ENCODE measurements at places on chromosomes 2 and 18.

GRCh38 chr18:10051877-10052631 is 138.2 kb downstream of the VAPA start:
- DNase-seq: no peak

DNA sequence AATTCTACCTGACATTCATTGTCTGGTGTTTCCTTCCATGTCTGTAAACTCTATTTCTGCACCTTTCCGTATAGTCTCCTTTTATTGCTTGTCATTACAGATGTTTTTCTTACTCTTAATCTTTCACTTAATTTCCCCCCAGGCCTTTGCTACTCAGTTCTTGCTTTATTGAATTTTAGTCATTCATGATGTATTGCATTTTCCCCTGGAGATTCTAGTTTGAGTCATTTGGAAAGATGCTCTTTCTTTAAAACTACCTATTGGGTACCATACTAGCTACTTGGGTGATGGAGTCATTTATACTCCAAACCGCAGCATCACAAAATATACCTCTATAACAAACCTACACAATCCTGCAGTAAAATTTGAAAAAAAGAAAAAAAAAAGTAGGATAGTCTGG is 27.2 kb upstream of the LPIN2 start:
- no peak for DNase-seq

- no peak for DNase-seq
Measured at GRCh38 chr2:14285812-14286211, 346.7 kb upstream of the LRATD1 start.

GRCh38 chr2:144183727-144184126 is 336.2 kb downstream of the ZEB2 start:
- DNase-seq: peak; percentile 93

- DNase-seq: peak; percentile 13
Measured at GRCh38 chr2:147181351-147182029, 663.3 kb upstream of the ACVR2A start.

GRCh38 chr2:12839339-12839738 is 122.6 kb downstream of the TRIB2 start:
- no peak for DNase-seq

GRCh38 chr2:221693365-221693764 is 121.3 kb upstream of the EPHA4 start:
- DNase-seq: no peak

GRCh38 chr2:24972315-24972961 is 683 bp upstream of the DNAJC27 start:
- peak; percentile 51 for DNase-seq

DNA sequence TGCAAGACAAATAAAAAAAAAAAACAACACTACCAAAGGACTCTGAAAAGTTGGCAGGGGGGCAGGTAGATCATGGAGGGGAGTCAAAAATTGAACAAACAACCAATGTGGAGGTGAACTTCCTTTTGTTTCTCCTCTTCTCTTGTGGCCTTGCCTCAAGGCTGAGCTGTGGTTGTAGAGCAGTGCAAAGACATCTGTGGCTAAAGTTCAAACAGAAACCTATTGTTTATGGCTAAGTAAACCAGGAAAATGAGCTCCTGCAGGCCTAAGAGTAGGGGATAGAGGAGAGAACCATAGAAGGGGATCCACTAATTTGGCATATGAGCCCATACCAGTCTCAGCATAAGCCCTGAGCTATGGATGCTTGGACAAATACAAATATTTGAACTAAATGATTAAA is 40.2 kb upstream of the EGR4 start:
- DNase-seq: no peak

DNA sequence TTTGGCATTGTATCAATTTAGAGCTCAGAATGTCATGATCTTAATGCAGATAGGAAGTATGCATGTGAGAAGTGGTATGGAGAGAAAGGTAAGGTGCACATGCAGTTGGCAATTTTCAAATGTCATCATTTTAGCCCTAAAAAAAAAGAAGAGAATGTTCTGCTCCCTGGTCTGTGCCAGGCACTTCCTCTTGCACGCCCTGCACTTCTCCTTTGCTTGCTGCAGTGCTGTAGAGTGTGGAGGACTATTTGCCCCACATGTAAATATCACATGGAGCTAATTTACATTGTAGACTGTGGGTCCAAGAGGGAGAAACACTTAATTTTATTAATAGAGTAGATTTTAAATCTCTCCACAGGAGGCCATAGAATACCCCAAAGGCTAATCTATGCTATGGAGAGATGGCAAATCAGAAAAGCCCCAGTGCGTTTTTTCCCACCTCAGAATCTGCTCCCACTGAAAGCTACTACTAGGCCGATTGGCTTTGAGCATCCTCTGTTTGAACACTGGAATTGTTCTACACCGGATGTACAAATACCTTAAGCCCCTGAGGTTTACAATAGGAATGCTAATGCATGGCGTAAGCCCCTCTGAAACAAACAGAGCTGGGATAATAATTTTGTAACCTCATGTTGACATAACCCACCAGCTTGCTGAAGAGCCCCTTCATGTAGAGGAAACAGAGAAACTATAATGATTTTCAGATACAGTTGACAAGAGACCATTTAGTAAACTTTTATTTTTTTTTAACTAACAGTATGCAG is 137.2 kb upstream of the KLHL14 start:
- DNase-seq: no peak

GRCh38 chr2:219073413-219074129 is 12.8 kb upstream of the IHH start:
- DNase-seq: peak; percentile 49

DNA sequence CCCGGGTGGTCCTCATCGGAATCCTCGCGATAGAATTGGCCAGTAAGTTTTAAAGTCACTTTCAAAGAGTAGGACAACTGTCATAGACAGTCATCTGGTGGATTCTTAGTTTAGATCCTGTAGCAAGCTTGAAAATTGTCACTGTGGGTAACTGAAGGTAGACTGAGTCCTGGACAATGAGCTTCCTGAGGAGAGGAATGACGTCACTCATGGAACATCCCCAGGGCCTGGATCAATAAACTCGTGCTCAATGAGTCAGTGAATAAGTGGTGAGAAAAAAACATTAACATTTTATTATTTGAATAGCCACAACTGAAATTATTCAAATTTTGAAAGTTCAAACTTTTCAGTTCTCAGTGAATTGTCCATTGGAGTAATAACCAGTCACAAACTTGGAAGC is 101.4 kb upstream of the CXCR4 start:
- DNase-seq: no peak

GRCh38 chr2:64750001-64750816 is 96.5 kb upstream of the SERTAD2 start:
- DNase-seq: peak; percentile 31

GRCh38 chr2:20110876-20111275 is 59.4 kb upstream of the LAPTM4A start:
- no peak for DNase-seq

GRCh38 chr18:13271302-13271911 is 52.8 kb downstream of the LDLRAD4 start:
- no peak for DNase-seq

DNA sequence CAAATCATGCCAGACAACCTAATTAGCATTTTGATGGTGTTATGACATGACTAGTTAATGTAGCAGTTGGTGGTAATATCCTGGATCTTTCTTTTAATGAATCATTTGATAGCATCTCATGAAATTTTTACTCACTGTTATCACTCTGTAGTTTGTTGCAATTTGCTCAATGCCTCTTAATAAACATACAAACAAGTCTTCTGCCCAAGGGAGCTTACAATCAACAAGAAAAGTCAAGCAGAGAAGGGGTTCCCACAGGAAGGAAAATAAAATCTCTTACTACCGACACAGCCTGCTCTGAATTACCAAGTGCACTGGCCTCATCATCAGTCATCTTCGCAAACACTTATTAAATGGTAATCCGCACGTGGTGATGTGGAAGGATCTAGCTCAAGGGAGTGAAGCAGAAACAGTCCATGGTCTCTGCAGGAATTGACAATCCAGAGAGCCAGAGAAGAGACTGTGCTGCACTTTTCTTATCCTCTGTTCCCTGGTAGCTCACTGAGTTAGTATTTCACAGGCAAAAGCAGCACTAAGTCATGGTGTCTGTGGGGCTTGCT is 263.5 kb downstream of the EPHA4 start:
- no peak for DNase-seq

GRCh38 chr2:47546994-47547393 is 144.0 kb downstream of the MSH2 start:
- no peak for DNase-seq

DNA sequence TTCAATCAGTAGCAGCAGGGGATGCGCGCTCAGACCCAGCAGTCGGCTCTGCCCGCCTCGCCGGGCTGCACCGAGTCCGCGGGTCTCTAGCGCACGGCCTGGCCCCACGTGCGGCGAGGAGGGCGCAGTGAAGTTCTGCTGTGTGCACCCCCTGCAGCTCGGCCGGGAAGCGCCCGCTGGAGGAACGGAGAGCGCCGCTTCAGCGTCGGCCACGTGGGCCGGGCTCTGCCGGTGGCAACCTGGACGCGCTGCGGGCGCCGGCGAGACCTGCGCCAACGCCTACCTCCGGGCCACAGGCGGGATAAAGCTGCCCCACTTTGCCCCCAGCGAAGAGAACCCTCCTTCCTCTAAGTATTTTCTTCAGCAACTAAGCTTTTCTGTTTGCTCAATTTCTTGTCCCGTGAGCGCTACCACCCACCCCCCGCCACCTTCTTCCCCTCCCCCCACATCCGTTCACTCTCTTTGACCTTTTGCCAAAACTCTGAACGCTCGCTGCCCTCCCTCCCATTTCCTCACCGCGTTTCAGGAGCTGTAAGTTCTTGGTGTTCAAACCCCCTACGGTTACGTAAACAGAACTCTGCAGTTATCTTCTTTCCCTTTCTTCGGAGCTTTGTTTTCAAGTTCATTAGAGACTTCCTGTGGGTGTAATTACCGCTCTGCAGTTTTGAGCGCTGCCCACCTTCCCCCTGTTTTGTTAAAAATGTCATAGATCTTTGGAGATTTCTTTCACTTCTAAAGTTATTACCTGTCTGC is 42.6 kb upstream of the EDAR start:
- DNase-seq: peak; percentile 65

DNA sequence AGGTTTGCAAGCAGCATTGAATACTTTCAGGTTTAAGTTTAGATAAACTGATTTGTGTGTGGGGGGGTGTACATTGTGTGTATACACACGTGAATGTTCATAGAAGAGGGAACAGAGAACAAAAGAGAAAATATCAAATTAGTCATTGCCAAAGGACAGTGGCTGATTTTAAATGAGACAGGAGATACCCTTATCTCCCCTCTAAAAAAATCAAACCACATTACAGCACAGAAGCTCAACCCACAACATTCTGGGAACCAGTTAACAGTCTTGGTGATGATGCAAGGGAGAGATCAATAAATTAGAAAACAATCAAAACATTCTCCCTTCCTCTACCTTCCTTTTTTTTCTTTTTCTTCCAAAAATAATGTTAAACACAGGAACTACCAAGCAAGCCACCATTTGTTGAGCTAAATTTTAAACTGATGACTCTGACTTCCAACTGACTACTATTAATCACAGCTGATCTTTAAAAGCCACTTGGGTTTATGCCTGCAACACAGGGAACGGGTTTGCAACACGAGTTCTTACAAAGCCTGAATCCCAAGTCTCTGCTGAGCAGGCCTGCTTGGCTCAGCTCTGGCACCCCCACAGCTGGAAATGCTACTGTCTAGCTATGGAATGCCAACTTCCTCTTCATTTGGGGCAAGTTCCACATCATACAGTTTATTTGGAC is 119.2 kb upstream of the ACVR1C start:
- peak; percentile 14 for DNase-seq

GRCh38 chr2:45922577-45922988 is 271.1 kb downstream of the PRKCE start:
- DNase-seq: no peak

GRCh38 chr2:215144106-215144875 is 5.9 kb upstream of the ABCA12 start:
- no peak for DNase-seq

- DNase-seq: no peak
Measured at GRCh38 chr2:39091063-39091462, 29.8 kb downstream of the SOS1 start.

GRCh38 chr2:108200569-108200968 is 39.2 kb upstream of the SULT1C3 start:
- DNase-seq: no peak

DNA sequence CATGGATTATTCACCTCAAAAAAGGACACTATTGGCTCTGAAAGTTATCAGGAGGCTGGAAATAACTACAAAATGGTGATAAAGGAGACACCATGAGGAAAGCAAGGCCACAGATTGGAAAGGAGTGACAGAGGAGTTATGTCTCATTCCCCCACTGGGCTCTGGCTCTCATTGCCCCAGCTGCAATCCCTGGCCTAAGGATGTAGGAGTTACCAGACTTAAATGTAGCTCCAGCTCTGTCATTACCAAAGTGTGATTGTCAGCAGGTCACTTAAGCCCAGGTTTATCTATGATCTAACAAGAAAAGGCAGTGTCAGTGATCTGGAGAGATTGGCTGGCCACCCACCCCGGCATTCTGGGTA is 1228.2 kb upstream of the DDX18 start:
- DNase-seq: no peak

DNA sequence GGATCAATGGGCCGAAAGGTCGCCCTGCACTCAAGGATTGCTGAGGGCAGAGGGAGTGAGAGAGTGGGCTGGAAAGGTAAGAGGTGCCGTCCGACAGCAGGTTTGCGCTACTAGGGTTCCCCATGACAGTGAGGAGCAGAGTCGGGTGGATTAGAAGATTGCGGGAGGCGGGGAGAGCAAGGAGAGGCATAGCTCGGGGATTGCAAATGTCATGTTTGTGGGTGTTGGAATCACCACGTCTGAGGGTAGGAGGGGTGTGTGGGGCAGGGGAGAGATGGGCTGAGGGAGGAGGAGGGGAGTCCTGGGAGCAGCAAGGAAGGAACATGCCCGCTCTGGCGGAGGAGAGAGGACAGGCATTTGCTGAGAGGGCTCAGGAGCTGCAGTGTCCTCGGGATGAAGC is 81.2 kb downstream of the ZCCHC2 start:
- DNase-seq: no peak

- no peak for DNase-seq
Measured at GRCh38 chr2:63121055-63121834, 70.6 kb downstream of the OTX1 start.

DNA sequence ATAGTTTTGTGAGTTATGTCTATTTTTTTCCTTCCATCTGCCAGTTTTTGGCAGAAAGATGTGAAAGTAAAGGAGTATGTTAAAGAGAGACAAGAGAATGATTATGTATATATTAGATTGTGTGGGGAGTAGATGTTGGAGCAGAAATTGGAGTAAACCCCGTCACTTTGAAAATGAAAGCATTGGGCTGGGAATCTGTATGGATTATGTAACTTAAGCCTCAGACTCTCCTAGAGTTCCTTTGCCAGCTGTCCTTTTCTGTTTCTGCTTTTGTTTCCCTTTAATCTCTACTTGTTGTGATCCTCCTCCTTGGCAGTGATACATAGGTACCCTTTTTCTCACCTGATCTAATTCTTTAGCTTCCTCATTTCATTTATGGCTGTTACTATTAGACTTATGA is 19.2 kb downstream of the CCDC138 start:
- no peak for DNase-seq

Measured in activated CD4-positive, alpha-beta T cell treated with anti-CD3 and anti-CD28 coated beads, Interleukin-2, Interleukin-6, amounts not matched to agents 100 ng/mL and 50 ng/mL, durations not matched to agents 16 hours and 8 hours (primary cell).